ENCODE measurements at places on chromosomes 1 and 21. TPM values are rescaled to one million over a fixed set of nuclear protein-coding genes. Genes with fewer than 3 reads are reported as not detected.
A peak's percentile ranks its signal among the peaks of the same experiment; 100 is the strongest.

- no peaks in the 10 kb centered on the region for H3K36me3 ChIP-seq
- H3K27me3 ChIP-seq, result no peaks in the 10 kb centered on the region
- no peak overlapping the region for H3K27ac ChIP-seq
- no peaks in the 10 kb centered on the region for H3K4me1 ChIP-seq
- no peak overlapping the region for H3K4me3 ChIP-seq
Measured at GRCh38 chr1:93770640-93771039, 89.0 kb upstream of the BCAR3 start.

GRCh38 chr1:230701434-230701833 is 12.5 kb downstream of the AGT start:
- no peak for DNase-seq
- H3K27me3 ChIP-seq, result no peaks in the 10 kb centered on the region
- H3K4me3 ChIP-seq, result no peak overlapping the region

DNA sequence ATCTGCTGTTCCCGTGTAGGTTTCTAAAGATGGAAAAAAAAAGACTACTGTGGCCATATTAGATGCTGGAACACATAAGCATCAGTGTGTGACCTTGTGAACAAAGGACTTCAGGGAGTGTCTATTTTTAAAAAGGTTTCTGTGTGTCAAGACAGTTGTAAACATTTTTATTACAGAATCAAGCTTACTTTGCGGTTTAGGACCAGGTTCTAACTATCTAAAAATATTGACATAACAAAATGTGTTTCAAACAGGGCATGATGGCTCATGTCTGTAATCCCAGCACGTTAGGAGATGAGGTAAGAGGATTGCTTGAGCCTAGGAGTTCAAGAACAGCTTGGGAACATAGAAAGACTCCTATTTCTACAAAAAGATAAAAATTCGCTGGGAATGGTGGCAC is 7.1 kb upstream of the DDI2 start:
- H3K4me1 ChIP-seq, result no peaks in the 10 kb centered on the region
- H3K27ac ChIP-seq, result no peak overlapping the region

DNA sequence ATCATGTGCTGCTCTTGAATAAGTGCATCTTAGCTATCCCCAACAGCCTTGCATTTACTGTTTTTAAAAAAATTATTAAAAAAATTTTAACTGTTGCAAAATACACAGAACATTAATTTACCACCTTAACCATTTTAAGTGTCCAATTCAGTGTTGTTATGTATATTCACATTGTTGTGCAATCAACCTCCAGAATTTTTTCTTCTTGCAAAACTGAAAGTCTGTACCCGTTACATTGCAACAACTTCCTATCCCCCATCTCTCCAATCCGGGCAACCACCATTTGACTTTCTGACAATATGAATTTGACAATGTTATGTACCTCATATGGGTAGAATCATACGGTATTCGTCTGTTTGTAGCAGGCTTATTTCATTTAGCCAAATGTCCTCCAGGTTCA is 83.1 kb downstream of the FMN2 start:
- DNase-seq, result no peak
- H3K4me3 ChIP-seq, result no peak overlapping the region
- no peaks in the 10 kb centered on the region for H3K36me3 ChIP-seq
- no peak overlapping the region for H3K27ac ChIP-seq

DNA sequence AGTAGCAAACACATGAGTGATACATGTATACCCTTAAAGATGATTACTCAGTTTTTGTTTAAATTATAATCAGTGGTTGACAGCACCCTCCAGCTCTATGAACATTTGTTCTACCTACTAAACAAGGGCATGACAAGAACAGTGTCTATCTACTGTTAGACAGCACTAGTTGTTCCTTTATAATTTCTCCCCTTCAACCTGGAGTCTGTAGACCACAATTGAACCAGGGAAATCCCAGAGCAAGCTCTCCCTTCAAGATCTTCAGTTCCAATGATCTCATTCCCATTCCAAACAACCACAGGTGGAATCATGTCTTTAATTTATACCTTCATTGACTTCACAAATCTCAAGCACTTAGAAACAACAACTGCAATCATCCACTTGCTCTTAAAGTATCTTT is 216.1 kb downstream of the HHIPL2 start:
- no peak for DNase-seq
- H3K4me1 ChIP-seq, result no peaks in the 10 kb centered on the region
- no peak overlapping the region for H3K27ac ChIP-seq
- no peaks in the 10 kb centered on the region for H3K27me3 ChIP-seq
- no peak overlapping the region for H3K4me3 ChIP-seq
- H3K36me3 ChIP-seq, result no peaks in the 10 kb centered on the region

DNA sequence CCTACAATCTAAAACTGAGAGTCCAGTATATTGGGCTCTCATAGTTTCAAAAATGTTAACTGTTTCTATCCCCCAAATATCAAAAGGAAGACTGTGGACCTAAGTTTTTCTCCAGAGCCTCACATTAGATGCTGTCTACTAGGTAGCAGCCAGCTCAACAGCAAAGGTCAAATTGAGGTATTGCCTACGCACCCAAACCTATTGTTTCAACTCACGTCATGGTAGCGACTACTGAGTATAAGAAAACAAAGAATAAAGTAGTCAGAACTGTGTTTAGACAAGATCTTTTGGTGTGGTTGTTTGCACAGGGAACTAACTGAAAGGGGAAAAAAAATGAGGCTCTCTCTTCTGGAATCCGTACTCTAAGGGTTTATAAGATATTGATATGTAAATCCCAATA is 173.2 kb downstream of the LBR start:
- no peak overlapping the region for H3K27ac ChIP-seq
- H3K36me3 ChIP-seq, result no peaks in the 10 kb centered on the region
- no peaks in the 10 kb centered on the region for H3K27me3 ChIP-seq

DNA sequence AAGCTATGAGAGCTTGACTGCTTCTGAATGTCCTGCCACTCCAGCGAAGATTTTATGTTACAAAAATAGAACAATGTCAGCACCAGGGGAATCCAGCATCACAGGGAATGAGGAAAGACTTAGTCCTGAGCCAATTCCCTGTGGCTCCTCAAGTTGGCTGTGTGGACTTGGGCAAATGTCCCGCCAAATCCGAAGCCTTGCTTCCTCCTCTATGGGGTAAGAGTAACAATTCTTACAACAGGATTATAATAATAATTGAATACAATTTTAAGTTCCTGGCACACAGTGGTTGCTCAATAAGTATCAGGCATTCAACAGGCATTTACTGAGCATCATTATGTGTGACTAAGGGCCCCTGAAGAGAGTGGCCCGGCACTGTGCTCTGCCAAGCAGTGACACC is 44.4 kb downstream of the STPG1 start:
- H3K36me3 ChIP-seq, result no peaks in the 10 kb centered on the region
- no peaks in the 10 kb centered on the region for H3K27me3 ChIP-seq
- DNase-seq, result no peak

DNA sequence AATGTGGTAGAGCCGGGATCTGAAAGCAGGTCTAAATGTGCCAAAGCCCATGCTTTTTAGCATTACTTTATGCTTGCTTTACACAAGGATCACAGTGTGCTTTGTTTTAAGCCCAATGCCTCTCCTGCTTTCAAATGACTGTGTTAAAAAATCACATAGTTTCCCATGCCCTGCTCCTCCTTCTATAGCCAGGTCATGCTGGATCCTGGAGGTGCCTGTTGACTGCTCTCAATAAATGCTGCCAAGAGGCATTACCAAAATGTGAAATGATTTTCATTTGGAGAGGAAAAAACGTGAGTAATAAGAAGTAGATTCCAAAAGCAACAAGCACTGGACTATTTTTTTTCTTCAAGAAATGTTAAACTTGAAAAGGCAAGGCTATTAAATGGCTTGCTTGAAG is 420.7 kb upstream of the USP24 start:
- no peaks in the 10 kb centered on the region for H3K36me3 ChIP-seq
- H3K27me3 ChIP-seq, result no peaks in the 10 kb centered on the region
- no peak for DNase-seq
- no peaks in the 10 kb centered on the region for H3K4me1 ChIP-seq
- no peak overlapping the region for H3K27ac ChIP-seq

- no peaks in the 10 kb centered on the region for H3K36me3 ChIP-seq
- peaks cover 6% of the 10 kb centered on the region for H3K4me1 ChIP-seq
- DNase-seq, result no peak
- no peak overlapping the region for H3K27ac ChIP-seq
- no peak overlapping the region for H3K4me3 ChIP-seq
Measured at GRCh38 chr1:223616586-223616985, 48.9 kb downstream of the CAPN8 start.

- H3K27ac ChIP-seq, result peak within 1 kb of the TSS; percentile 70
- peak within 1 kb of the TSS; percentile 73 for H3K4me3 ChIP-seq
- H3K36me3 ChIP-seq, result no peaks in the 10 kb centered on the region
- DNase-seq, result peak; percentile 93
- no peaks in the 10 kb centered on the region for H3K27me3 ChIP-seq
Measured at GRCh38 chr1:2049718-2050431, at the start of gene PRKCZ. TSS of gene PRKCZ (plus strand) at chr1:2050411. CDS start at chr1:2050631, 220 bp downstream.

GRCh38 chr1:72286401-72286800 is 4.1 kb upstream of the NEGR1 start:
- H3K4me1 ChIP-seq, result peaks cover 3% of the 10 kb centered on the region
- no peak overlapping the region for H3K27ac ChIP-seq
- no peaks in the 10 kb centered on the region for H3K27me3 ChIP-seq
- H3K4me3 ChIP-seq, result no peak overlapping the region
- no peak for DNase-seq
- no peaks in the 10 kb centered on the region for H3K36me3 ChIP-seq

DNA sequence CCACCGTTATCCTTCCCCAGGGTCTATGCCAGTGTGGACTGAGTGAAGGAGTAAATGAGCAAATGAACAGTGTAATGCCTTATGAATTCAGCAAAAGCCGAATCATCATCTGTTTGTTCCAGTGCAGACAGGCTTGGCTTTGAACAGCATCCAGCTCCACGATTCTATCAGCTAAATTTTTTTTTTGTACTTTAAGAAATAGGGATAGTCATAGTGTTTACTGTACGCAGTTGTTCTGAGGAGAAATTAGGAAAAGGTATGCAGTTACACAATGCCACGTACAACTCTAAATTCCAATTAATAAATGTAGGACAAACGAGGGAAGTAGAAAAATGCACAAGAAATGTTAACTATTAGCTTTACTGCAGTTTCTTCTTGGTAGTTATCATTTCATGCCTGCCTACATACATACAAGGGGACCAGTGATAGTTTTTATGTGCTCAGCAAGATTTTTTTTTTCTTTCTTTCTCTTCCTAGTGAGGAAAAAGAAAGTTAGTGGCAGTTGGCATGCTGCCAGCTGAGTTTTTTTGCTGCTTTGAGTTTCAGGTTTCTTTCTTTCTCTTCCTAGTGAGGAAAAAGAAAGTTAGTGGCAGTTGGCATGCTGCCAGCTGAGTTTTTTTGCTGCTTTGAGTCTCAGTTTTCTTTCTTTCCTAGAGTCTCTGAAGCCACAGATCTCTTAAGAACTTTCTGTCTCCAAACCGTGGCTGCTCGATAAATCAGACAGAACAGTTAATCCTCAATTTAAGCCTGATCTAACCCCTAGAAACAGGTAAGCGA is at the start of gene IFI44L:
TSS of gene IFI44L (plus strand) at position 646 of the 777 bp plus-strand sequence. CDS start 7,468 bp downstream, outside the sequence.
- H3K27me3 ChIP-seq, result no peaks in the 10 kb centered on the region
- DNase-seq, result peak; percentile 60
- H3K27ac ChIP-seq, result peak within 1 kb of the TSS; percentile 62

- peaks cover 8% of the 10 kb centered on the region for H3K36me3 ChIP-seq
- no peaks in the 10 kb centered on the region for H3K27me3 ChIP-seq
Measured at GRCh38 chr1:19360432-19360831, 48.3 kb downstream of the SLC66A1 start.

GRCh38 chr1:165631342-165632151 is 513 bp downstream of the MGST3 start:
- DNase-seq, result peak; percentile 27
- no peaks in the 10 kb centered on the region for H3K27me3 ChIP-seq
- H3K4me1 ChIP-seq, result peaks cover 16% of the 10 kb centered on the region
- peak overlapping the region; percentile 91 for H3K4me3 ChIP-seq
- no peaks in the 10 kb centered on the region for H3K36me3 ChIP-seq
- peak overlapping the region; percentile 78 for H3K27ac ChIP-seq

- H3K36me3 ChIP-seq, result peaks cover 8% of the 10 kb centered on the region
- H3K27me3 ChIP-seq, result no peaks in the 10 kb centered on the region
- peak overlapping the region; percentile 80 for H3K27ac ChIP-seq
Measured at GRCh38 chr1:183635099-183635605, 431 bp downstream of the ARPC5 start.

- H3K27ac ChIP-seq, result no peak overlapping the region
- no peaks in the 10 kb centered on the region for H3K36me3 ChIP-seq
- H3K4me3 ChIP-seq, result no peak overlapping the region
- no peaks in the 10 kb centered on the region for H3K27me3 ChIP-seq
- DNase-seq, result no peak
Measured at GRCh38 chr1:185535621-185536020, 198.6 kb upstream of the HMCN1 start.

DNA sequence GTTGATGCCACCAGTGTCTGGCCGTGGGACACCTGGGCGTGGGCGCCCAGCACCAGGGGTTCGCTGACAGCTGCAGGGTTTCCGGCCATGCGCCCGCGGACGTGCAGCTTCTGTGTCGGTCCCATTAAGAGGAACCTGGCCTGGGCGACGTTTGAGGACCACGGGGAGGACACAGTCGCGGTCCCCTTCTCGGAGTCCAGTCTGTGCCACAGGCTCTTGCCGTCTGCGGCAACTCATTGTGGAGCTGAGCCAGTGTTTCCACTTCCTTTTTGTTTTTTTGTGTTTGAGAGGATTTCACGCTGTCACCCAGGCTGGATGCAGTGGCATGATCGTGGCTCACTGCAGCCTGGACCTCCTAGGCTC is 1.6 kb upstream of the C1orf159 start:
- peak; percentile 26 for DNase-seq
- H3K4me1 ChIP-seq, result peaks cover 8% of the 10 kb centered on the region
- no peak overlapping the region for H3K4me3 ChIP-seq

- no peak for DNase-seq
- H3K27ac ChIP-seq, result no peak overlapping the region
- no peaks in the 10 kb centered on the region for H3K36me3 ChIP-seq
- H3K4me3 ChIP-seq, result no peak overlapping the region
- H3K27me3 ChIP-seq, result no peaks in the 10 kb centered on the region
- no peaks in the 10 kb centered on the region for H3K4me1 ChIP-seq
Measured at GRCh38 chr1:180881806-180882509, 30.7 kb upstream of the KIAA1614 start.

- no peak overlapping the region for H3K4me3 ChIP-seq
- DNase-seq, result no peak
- no peak overlapping the region for H3K27ac ChIP-seq
- H3K36me3 ChIP-seq, result peaks cover 4% of the 10 kb centered on the region
- no peaks in the 10 kb centered on the region for H3K27me3 ChIP-seq
- H3K4me1 ChIP-seq, result no peaks in the 10 kb centered on the region
Measured at GRCh38 chr1:186420923-186421322, 40.0 kb downstream of the PDC start.

GRCh38 chr1:77783141-77783540 is 3.7 kb downstream of the MIGA1 start:
- peaks cover 15% of the 10 kb centered on the region for H3K4me1 ChIP-seq
- no peaks in the 10 kb centered on the region for H3K36me3 ChIP-seq
- DNase-seq, result no peak
- no peaks in the 10 kb centered on the region for H3K27me3 ChIP-seq
- H3K27ac ChIP-seq, result no peak overlapping the region

GRCh38 chr1:216119600-216119999 is 303.6 kb downstream of the USH2A start:
- no peak for DNase-seq
- H3K4me1 ChIP-seq, result no peaks in the 10 kb centered on the region
- H3K4me3 ChIP-seq, result no peak overlapping the region
- no peaks in the 10 kb centered on the region for H3K36me3 ChIP-seq

- H3K27me3 ChIP-seq, result no peaks in the 10 kb centered on the region
- peaks cover 26% of the 10 kb centered on the region for H3K4me1 ChIP-seq
Measured at GRCh38 chr1:84164161-84164560, 20.1 kb downstream of the PRKACB start.

The CELA2A gene
- not detected for total RNA-seq

The CRNN gene
- not detected for total RNA-seq

The PLCH2 gene
- 37.4 TPM for total RNA-seq

The TBX15 gene
- total RNA-seq, result not detected

The MAP3K21 gene
- total RNA-seq, result 1.0 TPM

The AKT3 gene
- 88.5 TPM for total RNA-seq
